ENCODE measurements at places on chromosomes 12 and 14. TPM values are rescaled to one million over a fixed set of nuclear protein-coding genes. Genes with fewer than 3 reads are reported as not detected.

RASSF9 gene
- 1.1 TPM for polyA plus RNA-seq

HCAR2 gene
- polyA plus RNA-seq, result not detected

FAM181A gene
- not detected for polyA plus RNA-seq

PCK2 gene
- 17.9 TPM for polyA plus RNA-seq

AICDA gene
- not detected for polyA plus RNA-seq

CAPZA3 gene
- not detected for polyA plus RNA-seq

BIN2 gene
- 4.3 TPM for polyA plus RNA-seq

SERPINA9 gene
- polyA plus RNA-seq, result not detected

MGAT4C gene
- 1.2 TPM for polyA plus RNA-seq

OR4K2 gene
- not detected for polyA plus RNA-seq

PPP1R13B gene
- polyA plus RNA-seq, result 17.0 TPM

FSCB gene
- not detected for polyA plus RNA-seq

CRADD gene
- polyA plus RNA-seq, result 7.3 TPM

NFATC4 gene
- polyA plus RNA-seq, result 505 TPM

ADAMTS20 gene
- polyA plus RNA-seq, result not detected

CCDC177 gene
- polyA plus RNA-seq, result 0.40 TPM

C1QL4 gene
- polyA plus RNA-seq, result not detected

GALNT8 gene
- polyA plus RNA-seq, result 4.0 TPM

LHX5 gene
- polyA plus RNA-seq, result not detected

RNASE12 gene
- not detected for polyA plus RNA-seq

PRORP gene
- 52.2 TPM for polyA plus RNA-seq

COA8 gene
- 29.7 TPM for polyA plus RNA-seq

DDX55 gene
- 25.2 TPM for polyA plus RNA-seq

TAS2R10 gene
- 0.44 TPM for polyA plus RNA-seq

SLC4A8 gene
- 4.5 TPM for polyA plus RNA-seq

BMP4 gene
- polyA plus RNA-seq, result 25.6 TPM

GALNT16 gene
- polyA plus RNA-seq, result 7.7 TPM

GZMH gene
- polyA plus RNA-seq, result 6.5 TPM

DUSP16 gene
- 108 TPM for polyA plus RNA-seq

TMEM229B gene
- polyA plus RNA-seq, result 31.9 TPM

SIX1 gene
- 0.15 TPM for polyA plus RNA-seq

ALX1 gene
- not detected for polyA plus RNA-seq

KRT82 gene
- polyA plus RNA-seq, result not detected

ESR2 gene
- polyA plus RNA-seq, result 6.1 TPM

KRT74 gene
- not detected for polyA plus RNA-seq

DIO3 gene
- polyA plus RNA-seq, result not detected

RPGRIP1 gene
- not detected for polyA plus RNA-seq

KRT72 gene
- 2.7 TPM for polyA plus RNA-seq

MVK gene
- polyA plus RNA-seq, result 35.0 TPM

CIDEB gene
- 17.5 TPM for polyA plus RNA-seq

HOXC6 gene
- 21.2 TPM for polyA plus RNA-seq

FZD10 gene
- polyA plus RNA-seq, result not detected
